ENCODE measurements at places on chromosomes 16 and 17. TPM values are rescaled to one million over a fixed set of nuclear protein-coding genes. Genes with fewer than 3 reads are reported as not detected.

- H3K27me3 ChIP-seq: no peaks in the 10 kb centered on the region
- no peaks in the 10 kb centered on the region for H3K4me1 ChIP-seq
- no peaks in the 10 kb centered on the region for H3K36me3 ChIP-seq
- no peak overlapping the region for H3K27ac ChIP-seq
- H3K4me3 ChIP-seq: no peak overlapping the region
These were observed 18.0 kb downstream of the CNGB1 start for GRCh38 chr16:57952909-57953308.

RNF227 gene
- total RNA-seq: 3.8 TPM

DNA sequence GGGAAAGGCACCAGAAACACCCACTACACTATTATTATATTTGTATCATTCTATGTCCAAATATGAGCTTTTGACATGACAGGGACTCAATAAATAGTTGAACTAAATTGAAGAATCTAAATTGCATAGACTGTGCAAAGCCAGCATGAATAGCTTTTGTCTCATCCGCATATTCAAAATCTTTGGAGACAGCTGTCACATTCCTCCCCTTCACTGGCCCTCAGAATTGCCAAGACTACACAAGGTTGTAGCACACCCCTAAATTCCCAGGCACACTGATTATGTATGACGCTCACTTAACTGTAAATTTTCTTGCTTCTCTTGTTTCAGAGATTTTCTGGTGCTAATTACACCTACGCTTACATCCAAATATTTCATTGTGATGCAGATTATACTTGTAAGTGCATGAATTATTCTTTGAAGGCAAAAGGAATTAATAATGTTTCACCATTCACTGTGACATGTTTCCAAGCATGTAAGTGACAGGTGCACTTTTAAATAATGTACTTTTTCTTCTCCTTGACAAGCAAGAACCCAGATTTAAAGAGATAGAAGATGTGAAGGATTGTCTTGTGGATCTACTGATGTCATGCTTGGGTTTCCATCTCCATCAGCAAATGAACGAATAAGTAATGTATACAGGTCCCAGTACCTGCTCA lies 47.5 kb downstream of the CA10 start:
- H3K27ac ChIP-seq: no peak overlapping the region
- no peaks in the 10 kb centered on the region for H3K36me3 ChIP-seq
- H3K4me1 ChIP-seq: no peaks in the 10 kb centered on the region
- peaks cover 41% of the 10 kb centered on the region for H3K27me3 ChIP-seq
- no peak for DNase-seq

GRCh38 chr17:80959330-80960036 lies 32.2 kb upstream of the CHMP6 start:
- no peaks in the 10 kb centered on the region for H3K4me1 ChIP-seq
- H3K27ac ChIP-seq: no peak overlapping the region
- no peak for DNase-seq

C17orf50 gene
- total RNA-seq: not detected

Data from type B pancreatic cell (in vitro differentiated cells).